ENCODE measurements at places on chromosomes 11 and 22.

- no peak for DNase-seq
These were observed 48.0 kb upstream of the CADM1 start for GRCh38 chr11:115552151-115552772.

- DNase-seq: no peak
These were observed 838 bp downstream of the BCL9L start for GRCh38 chr11:118924591-118925585.

GRCh38 chr11:32561835-32562234 lies 21.8 kb upstream of the EIF3M start:
- DNase-seq: no peak

DNA sequence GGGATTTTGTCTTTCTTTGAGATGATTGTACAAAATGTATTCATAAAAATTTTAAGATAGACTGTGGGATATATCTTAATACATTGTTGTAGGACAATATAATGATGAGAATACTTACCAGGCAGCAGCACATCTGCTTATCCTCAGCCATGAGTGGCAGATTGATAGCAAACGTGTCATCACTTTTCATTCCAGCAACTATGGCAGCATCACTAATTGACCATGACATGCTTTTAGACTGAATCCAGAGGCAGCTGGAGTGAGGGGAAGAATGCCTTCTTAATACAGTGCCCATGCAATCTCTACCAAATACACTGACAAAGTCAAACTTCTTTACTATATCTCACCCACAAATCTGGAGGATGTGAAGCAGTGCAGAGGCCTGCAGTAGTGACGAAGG lies 755.2 kb upstream of the RAG2 start:
- no peak for DNase-seq

- DNase-seq: no peak
These were observed 53.8 kb upstream of the MPEG1 start for GRCh38 chr11:59266491-59266890.

DNA sequence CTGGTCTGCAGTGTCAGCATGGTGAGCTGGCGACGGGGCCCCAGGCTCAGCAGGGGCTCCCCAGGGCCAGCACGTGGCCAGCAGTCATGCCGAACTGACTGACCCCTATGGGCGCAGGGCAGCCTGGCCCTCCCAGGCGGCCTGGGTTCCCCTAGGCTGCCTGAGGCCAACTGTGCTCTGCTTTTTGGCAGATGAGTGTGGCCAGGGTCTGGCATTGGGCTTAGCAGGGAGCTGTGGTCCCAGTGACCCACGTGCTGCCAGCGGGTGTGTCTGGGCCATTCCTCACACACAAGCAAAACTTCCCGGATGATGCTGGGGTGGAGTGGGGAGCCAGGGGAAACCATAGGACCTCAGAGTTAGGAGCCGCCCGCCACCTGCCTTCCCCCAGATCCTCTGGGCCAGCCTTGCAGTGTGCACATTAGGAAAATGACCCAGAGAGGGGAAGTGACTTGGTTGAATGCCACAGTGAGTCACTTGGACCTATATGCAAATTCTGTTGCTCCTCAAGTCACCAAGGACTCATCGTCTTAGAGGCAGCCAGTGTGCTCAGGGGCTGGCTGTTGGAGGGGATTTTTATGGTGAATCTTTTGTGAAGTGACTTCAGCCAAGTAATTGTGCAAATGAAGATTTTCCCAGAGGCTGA lies 6.5 kb downstream of the ADORA2A start:
- no peak for DNase-seq

- no peak for DNase-seq
These were observed 35.6 kb downstream of the SERPINH1 start for GRCh38 chr11:75597636-75598035.

GRCh38 chr11:112881461-112881860 lies 79.8 kb upstream of the NCAM1 start:
- peak; percentile 97 for DNase-seq

DNA sequence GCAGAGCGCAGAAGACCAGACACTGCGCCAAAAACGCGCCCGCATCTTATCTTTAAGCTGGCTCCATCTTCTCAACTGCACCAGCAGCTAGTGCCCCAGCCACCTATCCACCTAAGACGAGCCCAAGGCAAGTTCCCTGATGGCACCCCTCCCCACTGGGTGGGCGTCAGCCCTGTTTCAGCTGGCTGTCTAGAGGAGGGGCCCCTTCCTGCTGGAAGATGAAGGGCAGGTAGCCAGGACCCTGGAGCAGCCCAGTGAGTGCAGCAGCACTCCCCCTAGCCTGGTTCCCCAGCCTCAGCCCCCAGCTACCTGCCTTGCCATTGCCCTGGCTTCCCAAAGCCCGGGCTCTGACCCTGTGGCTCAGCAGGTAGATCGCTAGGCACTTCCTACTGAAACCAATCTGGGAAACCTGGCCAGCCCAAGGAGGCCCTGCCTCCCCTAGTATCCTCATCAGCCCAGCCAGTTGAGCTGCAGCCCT lies 28.3 kb downstream of the ARVCF start:
- DNase-seq: no peak

GRCh38 chr11:65599216-65599954 lies 3.8 kb upstream of the KCNK7 start:
- DNase-seq: no peak

DNA sequence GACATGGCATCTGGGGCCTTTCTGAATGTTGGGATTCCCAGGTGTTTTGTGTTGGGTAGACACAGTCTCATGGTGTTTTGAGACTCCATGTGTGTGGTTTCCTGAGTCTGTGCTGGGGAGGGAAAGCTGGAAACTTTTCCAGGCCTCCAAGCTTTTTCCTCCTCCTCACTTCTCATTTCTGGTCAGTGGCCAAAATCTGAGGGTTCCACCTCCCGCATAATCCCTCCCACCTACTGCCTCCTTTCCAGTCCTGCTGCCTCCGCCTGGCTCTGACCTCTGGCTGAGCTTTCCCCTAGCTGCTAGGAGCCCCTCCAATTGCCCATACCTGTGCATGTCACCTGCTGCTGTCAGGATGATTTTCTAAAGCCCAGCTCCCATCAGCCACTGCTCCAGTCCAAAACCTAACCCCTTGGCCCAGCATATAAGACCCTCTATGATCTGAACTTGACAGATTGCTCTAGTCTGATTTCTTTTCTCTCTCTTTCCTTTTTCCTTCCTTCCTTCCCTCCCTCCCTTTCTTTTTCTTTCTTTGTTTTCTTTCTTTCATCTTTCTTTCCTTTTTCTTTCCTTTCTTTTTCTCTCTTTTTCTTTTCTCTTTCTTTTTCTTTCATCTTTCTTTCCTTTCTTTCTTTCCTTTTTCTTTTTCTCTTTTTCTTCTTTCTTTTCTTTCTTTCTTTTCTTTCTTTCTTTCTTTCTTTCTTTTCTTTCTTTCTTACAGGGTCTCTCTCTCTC lies 51.4 kb upstream of the NECTIN1 start:
- no peak for DNase-seq

- no peak for DNase-seq
These were observed 2268.7 kb downstream of the LRRC4C start for GRCh38 chr11:39190751-39191150.

DNA sequence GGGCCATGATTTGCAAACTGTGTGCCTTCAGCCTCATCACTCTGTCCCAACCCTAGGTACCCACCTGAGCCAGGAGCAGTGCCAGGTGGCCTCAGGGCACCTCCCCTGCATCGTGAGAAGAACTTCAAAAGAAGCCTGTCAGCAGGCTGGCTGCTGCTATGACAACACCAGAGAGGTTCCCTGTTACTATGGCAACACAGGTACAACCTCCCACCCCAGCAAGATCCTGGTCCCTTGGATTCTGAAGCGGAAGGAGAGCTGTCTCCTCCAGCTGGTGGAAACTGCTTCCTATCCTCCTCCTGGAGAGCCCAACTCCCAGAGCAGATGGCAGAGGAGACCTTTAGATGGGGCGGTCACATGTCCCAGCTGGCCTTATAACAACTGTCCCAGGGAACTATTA lies 2.9 kb downstream of the ZP1 start:
- DNase-seq: no peak

- no peak for DNase-seq
These were observed 662.1 kb downstream of the NTM start for GRCh38 chr11:132032555-132032954.

- DNase-seq: no peak
These were observed 42.1 kb downstream of the CLMP start for GRCh38 chr11:123152951-123153350.

DNA sequence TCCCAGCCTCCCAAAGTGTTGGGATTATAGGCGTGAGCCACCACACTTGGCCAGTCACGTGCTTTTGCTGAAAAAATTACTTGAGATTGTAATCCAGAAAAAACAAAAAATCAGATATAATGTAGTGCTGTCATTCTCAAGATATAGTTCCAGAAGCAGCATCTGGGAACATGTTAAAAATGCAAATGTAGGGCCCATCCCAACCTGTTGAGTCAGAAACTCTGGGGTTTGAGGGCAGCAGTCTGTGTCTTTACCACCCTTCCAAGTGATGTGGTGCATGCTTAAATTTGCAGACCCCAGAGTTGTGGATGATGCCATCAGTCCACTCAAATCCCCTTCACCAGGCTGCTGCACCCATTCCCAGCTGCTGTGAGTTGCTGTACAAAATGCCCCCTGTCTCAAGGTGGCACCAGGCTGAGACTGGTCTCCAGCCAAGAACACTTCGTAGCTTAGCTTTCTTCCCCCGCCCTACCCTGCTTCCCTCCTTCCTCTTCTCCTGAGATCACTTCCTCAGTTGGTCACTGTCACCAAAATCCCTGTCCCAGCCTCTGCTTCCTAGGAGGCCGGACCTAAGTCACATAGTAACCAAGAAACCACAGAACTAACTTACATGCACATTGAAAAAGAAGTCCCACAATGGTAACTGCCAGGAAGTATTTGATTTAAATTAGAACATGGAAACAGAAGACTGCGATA lies 18.2 kb upstream of the ARRB1 start:
- peak; percentile 66 for DNase-seq

- DNase-seq: no peak
These were observed 9.1 kb upstream of the RAC2 start for GRCh38 chr22:37253126-37253660.

DNA sequence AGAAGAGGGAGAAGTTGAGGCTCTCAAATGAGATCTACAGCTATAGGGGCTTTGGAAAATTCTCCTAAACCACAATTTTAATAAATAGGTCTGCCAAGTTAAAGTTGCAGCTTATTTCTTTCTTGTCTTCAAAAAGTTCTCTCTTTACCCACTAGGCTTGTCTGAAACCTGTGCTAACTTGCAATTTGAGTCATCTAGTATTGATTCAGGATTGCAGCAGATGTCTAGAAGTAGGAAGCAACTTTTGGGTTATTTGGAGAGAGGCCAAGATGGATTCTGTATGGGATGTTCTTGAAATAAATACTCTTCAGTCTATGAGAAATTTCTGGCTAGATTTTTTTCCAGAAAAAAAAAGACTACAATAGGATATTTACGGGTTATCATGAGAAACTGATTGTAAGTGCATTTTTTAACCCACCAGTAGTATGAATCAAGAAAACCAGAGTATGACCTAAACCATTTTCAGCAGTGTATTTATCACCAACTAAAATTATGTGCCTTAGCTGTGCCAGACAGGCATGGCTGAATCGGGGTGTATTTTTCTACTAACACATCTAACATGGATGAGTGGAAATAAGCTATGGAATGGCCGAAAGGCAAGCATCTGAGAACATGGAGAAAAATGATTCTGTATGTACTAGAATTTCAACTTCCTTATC lies 4.9 kb upstream of the RAB38 start:
- no peak for DNase-seq

DNA sequence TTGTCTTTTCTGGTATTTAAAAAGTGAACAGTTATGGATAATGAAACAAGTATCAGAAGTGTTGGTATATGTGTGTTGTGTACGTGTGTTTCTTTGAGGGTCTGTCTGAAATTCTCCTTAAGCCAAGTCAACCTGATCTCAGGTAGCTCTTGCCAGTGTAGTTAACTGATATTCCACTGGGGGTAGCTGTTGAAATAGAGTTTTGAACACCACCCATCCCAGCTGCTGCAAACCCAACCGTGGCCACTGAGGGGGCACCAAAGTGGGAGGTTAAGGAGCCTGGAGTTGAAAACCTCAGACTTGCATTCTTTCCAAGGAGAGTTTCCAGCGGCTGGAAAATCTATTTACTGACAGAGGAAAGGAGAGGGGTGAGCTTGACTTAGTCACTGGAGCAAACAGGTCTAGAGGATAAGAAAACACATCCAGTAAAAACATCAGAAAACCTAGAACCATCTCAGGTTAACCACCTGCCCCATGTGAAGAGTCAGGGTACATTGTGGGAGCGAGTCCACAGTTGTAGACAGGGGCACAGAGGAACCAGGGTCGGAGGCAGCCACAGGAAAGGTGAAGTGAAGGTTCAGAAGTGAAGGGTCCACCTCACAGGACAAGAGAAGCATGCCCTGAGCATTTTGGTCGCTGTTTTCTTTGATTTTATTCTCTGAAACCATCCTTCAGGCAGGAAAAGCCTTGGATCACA lies 8.8 kb upstream of the CUL5 start:
- no peak for DNase-seq

DNA sequence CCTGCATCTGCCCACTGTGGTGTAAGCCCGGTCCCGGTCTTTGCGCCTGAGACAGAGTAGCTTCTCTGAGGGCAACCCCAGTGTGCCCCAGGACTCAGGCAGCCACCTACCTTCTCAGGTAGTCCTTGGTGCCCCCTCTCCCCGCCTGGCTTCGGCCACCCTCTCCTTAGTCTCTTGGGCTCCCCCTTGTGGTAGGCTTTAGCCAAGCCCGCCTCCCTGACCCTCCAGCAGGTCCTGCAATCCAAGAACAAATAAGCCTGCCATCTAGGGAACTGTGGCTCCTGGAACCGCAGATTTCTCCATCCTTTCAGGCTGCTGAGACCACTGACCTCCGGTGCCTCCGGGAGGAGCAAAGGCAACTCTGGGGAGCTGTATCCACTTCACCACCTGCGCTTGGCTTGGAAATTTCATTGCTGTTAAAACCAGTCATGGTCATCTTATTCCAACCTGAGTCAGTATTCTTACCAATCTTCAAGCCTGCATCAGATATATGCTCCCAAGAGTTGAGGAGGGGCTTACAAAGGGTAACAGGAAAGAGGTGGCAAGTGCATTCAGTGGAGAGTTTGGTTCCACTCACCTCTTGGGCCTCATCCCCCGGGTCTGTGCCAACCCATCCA lies 52.8 kb upstream of the TENM4 start:
- DNase-seq: peak; percentile 76

GRCh38 chr11:133840479-133840941 lies 4.8 kb downstream of the SPATA19 start:
- no peak for DNase-seq

DNA sequence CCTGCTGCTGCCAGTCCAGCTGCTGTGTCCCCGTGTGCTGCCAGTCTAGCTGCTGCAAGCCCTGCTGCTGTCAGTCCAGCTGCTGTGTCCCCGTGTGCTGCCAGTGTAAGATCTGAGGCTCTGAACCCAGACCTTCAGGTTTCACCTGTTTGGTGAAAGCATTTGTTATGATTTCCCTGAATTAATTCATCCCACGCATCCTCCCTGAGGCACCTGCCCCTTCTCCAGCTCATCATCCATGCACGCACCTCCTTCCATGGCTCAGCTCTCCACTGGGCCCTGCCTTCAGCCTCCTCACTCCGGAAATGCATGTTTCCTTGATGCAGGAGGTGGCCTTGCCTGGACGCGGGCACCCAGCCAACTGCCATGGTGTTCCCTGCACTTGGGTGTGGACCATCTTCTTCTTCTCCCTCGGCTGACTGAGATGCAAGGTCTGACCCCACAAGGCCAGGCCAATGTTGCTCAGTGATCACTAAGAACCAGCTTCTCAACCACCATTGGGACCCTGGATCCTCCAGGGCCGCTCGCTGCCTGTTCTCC lies 788 bp downstream of the KRTAP5-10 start:
- no peak for DNase-seq
